ENCODE measurements at places on chromosomes 6 and 20.

DNA sequence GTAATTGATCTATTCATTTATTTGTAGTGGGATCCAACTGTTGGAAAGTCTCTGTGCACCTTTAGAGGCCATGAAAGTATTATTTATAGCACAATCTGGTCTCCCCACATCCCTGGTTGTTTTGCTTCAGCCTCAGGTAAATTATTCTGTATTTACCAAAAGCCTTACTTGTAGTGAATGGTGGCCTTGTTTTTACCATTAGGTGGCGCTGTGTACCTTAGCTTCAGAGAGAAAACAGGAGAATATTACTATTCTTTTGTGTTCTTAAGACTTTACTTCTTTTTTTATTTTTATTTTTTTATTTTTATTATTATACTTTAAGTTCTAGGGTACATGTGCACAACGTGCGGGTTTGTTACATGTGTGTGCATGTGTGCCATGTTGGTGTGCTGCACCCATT lies 23.7 kb downstream of the PEX7 start:
- no peak overlapping the region for H3K27ac ChIP-seq
- no peaks in the 10 kb centered on the region for H3K4me1 ChIP-seq
- DNase-seq: peak; percentile 35
- no peaks in the 10 kb centered on the region for H3K27me3 ChIP-seq

GRCh38 chr6:7728855-7729590 lies 3.1 kb downstream of the BMP6 start:
- no peak for DNase-seq
- no peaks in the 10 kb centered on the region for H3K36me3 ChIP-seq
- peaks cover 14% of the 10 kb centered on the region for H3K4me1 ChIP-seq
- H3K4me3 ChIP-seq: no peak overlapping the region
- H3K27ac ChIP-seq: no peak overlapping the region

DNA sequence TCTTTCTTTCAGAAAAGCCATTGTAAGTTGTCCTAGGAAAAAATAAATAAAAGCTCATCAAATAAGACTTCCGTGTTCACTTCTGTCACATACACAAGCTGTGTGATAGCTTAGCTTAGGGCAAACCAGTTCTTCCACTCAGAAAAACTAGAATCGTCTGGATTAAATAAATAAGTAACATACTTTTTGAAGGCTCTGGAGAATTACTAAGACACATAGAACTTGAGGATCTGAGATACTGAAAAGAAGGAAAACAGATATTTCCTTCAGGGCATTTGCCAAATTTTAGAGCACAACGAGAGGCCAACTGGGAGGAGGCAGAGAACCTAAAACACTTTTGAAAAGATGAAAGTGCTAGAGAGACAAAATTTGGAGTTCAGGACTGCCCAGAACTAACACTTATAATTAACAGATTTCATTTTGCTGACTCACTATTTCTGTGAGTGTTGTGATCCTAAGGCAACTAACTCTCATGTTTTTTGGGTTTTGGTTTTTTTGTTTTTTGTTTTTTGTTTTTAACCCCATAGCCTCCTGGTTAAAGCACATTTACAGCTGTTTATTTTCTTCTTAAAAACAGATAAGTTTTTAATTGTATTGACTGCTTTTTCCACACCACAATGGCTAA lies 38.7 kb upstream of the THEMIS start:
- H3K4me1 ChIP-seq: peaks cover 32% of the 10 kb centered on the region
- H3K4me3 ChIP-seq: no peak overlapping the region
- no peaks in the 10 kb centered on the region for H3K27me3 ChIP-seq
- H3K36me3 ChIP-seq: no peaks in the 10 kb centered on the region
- no peak for DNase-seq

DNA sequence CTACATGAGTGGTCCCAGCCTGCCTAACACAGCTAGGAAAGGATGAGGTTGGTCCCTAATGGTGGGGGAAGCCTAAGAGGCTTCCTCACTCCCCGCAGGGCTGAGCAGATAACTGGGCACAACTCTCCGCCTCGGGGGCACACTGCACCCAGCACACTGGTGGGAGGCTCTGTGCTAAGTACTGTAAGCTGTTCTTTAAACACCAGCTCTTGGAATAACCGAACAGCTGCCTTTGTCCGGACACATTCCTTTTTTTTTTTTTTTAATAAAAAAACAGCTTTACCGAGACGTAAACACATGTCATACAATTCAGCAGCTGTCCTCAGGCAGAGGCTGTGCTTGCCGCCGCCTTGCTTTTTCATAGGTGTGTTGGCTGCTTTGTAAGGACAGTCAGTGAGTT lies 6.9 kb downstream of the PSMG4 start:
- peaks cover 43% of the 10 kb centered on the region for H3K4me1 ChIP-seq
- no peak overlapping the region for H3K4me3 ChIP-seq
- H3K27me3 ChIP-seq: no peaks in the 10 kb centered on the region
- peaks cover 31% of the 10 kb centered on the region for H3K36me3 ChIP-seq

DNA sequence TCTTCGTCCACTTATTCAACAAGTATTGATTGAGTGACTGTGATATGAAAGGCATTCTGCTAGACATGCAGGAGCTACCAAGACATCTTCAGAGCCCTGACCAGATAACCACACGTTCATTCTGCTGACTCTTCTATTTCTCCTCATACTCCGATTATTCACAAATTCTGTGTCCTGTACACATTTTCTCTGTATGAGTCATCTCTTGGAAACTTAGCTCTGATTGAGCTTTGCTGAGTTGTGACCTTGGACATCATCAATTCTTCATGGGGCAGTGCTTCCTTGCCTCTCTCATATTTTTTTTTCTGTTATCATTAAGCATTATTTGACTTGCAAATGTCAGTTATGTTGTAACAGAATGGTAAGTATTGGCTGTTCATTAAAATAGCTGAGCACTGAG lies 351.6 kb upstream of the CNR1 start:
- peaks cover 6% of the 10 kb centered on the region for H3K27me3 ChIP-seq
- no peaks in the 10 kb centered on the region for H3K36me3 ChIP-seq
- no peaks in the 10 kb centered on the region for H3K4me1 ChIP-seq
- no peak overlapping the region for H3K4me3 ChIP-seq

DNA sequence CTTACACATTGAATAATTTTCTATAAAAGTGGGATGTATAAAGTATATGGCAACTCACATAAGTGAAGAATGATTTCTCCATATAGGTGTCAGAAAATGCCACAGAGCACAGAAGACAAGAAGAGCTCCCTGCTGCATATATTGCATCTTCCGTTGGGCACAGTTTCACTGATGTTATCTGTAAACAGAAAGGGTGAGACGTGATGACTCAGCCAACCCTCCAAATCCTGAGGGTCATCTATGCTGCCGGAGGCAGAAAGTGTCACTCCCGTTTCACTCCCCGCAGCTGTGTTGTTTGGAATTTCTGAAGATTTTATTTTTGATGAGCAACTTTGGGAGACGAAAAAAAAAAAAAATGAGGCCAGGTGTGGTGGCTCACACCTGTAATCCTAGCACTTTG lies 644.1 kb downstream of the C6orf118 start:
- H3K4me3 ChIP-seq: no peak overlapping the region
- DNase-seq: no peak
- H3K36me3 ChIP-seq: no peaks in the 10 kb centered on the region
- H3K4me1 ChIP-seq: no peaks in the 10 kb centered on the region
- no peaks in the 10 kb centered on the region for H3K27me3 ChIP-seq
- no peak overlapping the region for H3K27ac ChIP-seq

DNA sequence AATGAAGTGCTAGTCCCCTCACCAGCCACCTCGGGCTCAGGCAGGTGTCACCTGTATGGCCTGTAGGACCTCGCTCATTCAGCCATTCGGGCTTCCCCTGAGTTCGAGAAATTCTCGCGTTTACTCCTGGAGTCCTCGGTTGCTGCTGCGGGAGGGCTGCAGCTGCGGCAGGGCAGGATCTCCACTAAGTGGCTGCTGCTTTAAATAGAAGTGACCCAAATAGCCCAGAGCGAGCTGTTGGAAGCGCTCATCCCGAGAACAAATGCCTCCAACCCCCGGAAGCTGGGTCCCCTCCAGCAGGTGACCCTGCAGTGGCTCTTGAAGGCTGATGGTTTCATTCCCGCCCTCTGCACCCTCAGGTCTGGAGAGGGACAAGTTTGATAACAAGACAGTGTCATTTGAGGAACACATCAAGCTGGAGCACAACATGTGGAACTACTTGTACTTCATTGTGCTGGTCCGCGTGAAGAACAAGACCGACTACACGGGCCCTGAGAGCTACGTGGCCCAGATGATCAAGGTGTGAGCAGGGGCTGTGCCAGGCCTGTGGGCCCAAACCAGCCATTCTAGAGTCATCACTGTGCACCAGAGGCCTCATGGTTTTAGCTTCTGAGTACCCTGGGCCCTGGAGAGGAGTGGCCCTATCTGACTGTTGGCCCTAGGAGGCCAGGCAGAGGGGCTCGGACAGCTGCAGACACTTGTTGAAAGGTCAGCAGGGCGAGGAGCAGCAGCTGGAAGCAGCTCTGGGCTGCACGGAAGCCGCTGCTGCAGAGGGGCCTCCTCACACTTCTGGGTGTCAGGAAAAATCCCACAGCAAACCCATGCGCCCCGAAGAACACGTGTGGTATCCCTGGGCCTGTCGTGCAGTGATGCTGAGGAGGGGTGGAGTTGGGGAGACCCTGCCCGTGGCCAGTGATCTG lies 18.1 kb downstream of the UQCC2 start:
- peaks cover 70% of the 10 kb centered on the region for H3K36me3 ChIP-seq
- peak overlapping the region; percentile 97 for H3K27ac ChIP-seq
- H3K27me3 ChIP-seq: no peaks in the 10 kb centered on the region
- H3K4me3 ChIP-seq: no peak overlapping the region
- DNase-seq: no peak

DNA sequence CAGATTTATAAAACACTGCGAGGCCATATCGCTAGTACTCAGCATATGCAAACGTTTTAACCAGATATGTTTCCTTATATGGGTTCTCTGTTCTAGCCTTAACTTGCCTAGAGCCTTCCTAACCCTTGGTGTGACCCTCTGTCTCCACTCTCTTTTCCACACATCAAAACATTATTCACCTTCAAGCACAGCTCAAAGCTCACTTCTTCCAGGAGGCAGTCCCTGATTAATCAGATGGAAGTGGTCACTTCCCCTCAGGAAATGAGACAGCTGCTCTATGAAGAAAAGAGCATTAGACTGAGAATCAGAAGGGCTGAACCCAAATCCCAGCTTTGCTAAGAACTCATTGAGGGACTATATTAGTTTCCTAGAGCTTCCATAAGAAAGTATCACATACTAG lies 39.8 kb upstream of the SLC17A4 start:
- DNase-seq: no peak
- no peaks in the 10 kb centered on the region for H3K36me3 ChIP-seq
- no peaks in the 10 kb centered on the region for H3K4me1 ChIP-seq

- DNase-seq: no peak
- H3K27me3 ChIP-seq: peaks cover 2% of the 10 kb centered on the region
- no peaks in the 10 kb centered on the region for H3K36me3 ChIP-seq
- no peak overlapping the region for H3K4me3 ChIP-seq
- peaks cover 10% of the 10 kb centered on the region for H3K4me1 ChIP-seq
Measured at GRCh38 chr6:89242574-89243330, 25.6 kb upstream of the GABRR1 start.

- H3K27ac ChIP-seq: no peak overlapping the region
- no peak for DNase-seq
- H3K4me1 ChIP-seq: no peaks in the 10 kb centered on the region
Measured at GRCh38 chr20:54197621-54198604, 10.0 kb upstream of the PFDN4 start.

DNA sequence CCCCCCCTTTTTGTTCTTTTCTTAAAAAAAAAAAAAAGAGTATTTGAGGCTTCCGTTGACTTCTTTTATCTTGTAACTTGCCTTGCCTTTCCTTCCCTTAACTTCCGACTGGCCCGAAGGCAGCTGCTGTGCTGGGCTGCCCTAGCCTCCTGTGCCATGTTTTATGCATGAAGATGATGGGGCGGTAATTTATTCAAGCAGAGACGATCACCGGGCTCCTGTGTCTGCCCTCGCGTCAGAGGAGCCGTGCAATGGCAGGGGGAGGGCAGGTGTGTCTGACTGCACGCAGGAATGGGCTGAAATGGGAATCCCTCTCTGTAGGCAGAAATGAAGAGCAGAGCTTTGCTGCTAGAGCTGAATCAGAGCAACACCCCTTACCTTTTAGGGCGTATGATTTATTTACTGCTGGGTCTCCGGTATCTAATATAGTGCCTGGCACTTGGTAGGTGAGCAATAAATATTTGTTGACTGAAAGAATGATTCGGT lies 106.3 kb upstream of the RIPOR2 start:
- peak overlapping the region; percentile 91 for H3K4me3 ChIP-seq
- peaks cover 60% of the 10 kb centered on the region for H3K4me1 ChIP-seq
- peak overlapping the region; percentile 97 for H3K27ac ChIP-seq
- DNase-seq: peak; percentile 69
- H3K36me3 ChIP-seq: peaks cover 15% of the 10 kb centered on the region
- H3K27me3 ChIP-seq: no peaks in the 10 kb centered on the region

GRCh38 chr20:54524849-54525248 lies 49.5 kb downstream of the DOK5 start:
- H3K4me3 ChIP-seq: no peak overlapping the region
- no peak for DNase-seq
- peaks cover 8% of the 10 kb centered on the region for H3K27me3 ChIP-seq
- H3K36me3 ChIP-seq: no peaks in the 10 kb centered on the region

All from activated CD4-positive, alpha-beta memory T cell treated with anti-CD3 and anti-CD28 coated beads for 36 hours (primary cell).